ENCODE measurements at places on chromosomes 7 and 10. TPM values are rescaled to one million over a fixed set of nuclear protein-coding genes. Genes with fewer than 3 reads are reported as not detected.

The PLAU gene
- 4.0 TPM for total RNA-seq

The ZSCAN25 gene
- total RNA-seq = 10.4 TPM

The NKX2-3 gene
- 7.9 TPM for total RNA-seq

The HECTD2 gene
- 5.6 TPM for total RNA-seq

The DLG5 gene
- total RNA-seq = 47.5 TPM

The GIMAP6 gene
- 7.1 TPM for total RNA-seq

The SYPL1 gene
- total RNA-seq = 89.0 TPM

The MOGAT3 gene
- total RNA-seq = 33.2 TPM

The TLX1 gene
- 0.52 TPM for total RNA-seq

The ADARB2 gene
- total RNA-seq = 0.19 TPM

The ITPRID1 gene
- 0.48 TPM for total RNA-seq

The OPALIN gene
- not detected for total RNA-seq

The NPC1L1 gene
- total RNA-seq = 0.11 TPM

The OPN4 gene
- total RNA-seq = not detected

The SYCE1 gene
- total RNA-seq = not detected

The ADCYAP1R1 gene
- total RNA-seq = 0.90 TPM

The CTTNBP2 gene
- total RNA-seq = 1.8 TPM

All from colonic mucosa (tissue), 4 donors.